SJSA1 (cell line): ENCODE measurements at places on chromosomes 3 and 15. TPM values are rescaled to one million over a fixed set of nuclear protein-coding genes. Genes with fewer than 3 reads are reported as not detected.

DNA sequence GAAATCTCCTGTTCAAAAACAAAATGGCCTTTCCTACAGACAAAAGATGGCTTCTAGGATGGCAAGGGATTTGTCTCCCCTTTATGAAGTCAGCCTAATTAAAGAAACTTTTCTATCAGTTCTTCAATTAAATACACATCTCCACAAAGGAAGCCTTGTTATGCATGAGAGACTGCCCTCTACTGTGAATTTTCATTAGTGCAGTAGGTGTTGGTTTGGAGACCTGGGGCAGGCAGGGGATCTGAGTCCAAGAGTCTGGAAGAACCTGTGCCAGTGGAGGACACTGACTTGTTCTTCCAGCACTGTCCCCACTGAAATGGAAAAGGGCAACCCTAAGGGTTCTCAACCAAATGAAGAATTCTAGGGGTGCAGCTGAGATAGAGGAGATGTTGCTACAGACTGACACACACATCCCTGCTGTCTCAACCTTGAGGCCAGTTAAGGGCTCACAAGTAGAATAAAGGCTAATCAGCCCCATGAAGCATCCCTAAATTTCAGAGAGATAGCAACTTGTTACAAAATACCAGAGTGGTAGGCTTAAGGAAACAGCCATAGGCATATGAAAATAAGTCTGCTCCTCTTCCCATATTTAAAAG lies 174.0 kb upstream of the PRICKLE2 start:
- DNase-seq = peak; percentile 72

Gene CFAP20DC
- 4.8 and 6.1 TPM in 2 replicates for total RNA-seq

GRCh38 chr3:113193288-113193687 lies 18.1 kb upstream of the BOC start:
- DNase-seq = no peak

Gene ROPN1
- not detected in 2 replicates for total RNA-seq

Gene GTF2A2
- total RNA-seq = 111 and 142 TPM in 2 replicates

DNA sequence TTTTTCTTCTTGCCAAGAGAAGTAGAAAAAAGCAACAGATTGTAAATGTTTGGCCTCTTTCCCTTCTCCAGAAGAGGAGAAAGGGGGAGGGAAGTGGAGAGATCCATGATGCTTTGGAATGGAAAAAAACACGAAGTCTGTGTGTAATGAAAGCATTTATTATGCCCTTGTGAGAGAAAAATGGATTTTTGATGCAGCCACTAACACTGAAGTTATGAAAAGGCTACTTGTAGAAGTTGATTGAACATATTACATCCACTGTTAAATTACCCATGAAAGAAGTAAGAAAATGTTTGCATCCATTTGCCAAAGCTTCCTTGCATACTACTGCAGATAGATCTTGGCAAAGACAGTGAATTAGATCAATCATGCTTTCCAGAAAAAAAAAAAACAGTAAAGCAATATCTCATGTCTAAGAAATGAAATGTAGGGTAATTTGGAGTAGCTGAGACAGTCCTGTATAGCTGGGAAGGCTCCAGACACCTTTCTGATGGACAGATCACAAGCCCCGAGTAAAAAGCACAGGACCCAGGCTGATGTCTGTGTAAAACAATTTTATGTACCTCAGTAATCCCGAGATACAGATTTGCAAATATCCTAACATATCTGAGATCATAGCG lies 295.5 kb downstream of the PLOD2 start:
- no peak for DNase-seq

- DNase-seq = no peak
Measured at GRCh38 chr15:25170781-25171110, 216.0 kb downstream of the SNRPN start.

GRCh38 chr15:26970712-26971210 lies at the start of gene GABRG3:
GABRG3 (plus strand) TSS chr15:26971181.
- no peak for DNase-seq

- DNase-seq = no peak
Measured at GRCh38 chr3:36229496-36229895, 150.8 kb upstream of the STAC start.

- DNase-seq = no peak
Measured at GRCh38 chr15:32738666-32739065, 20.9 kb downstream of the GREM1 start.

DNA sequence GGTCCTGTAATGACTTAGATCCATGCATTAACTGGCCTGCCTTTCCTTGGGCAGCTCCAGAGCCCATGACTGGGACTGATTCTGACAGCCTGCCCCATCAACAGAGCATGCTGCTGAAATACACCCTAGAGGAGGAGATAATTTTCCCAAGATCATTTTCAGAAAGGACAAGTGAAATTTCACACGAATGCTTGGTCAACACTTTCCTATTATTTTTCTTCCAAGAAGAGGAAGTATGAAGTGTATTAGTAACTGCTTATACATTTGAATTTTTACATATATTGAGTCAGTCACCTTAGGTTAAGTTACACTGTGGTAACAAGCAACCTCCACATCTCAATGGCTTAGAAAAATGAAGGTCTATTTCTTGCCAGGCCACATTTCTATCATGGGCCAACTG lies 9.7 kb upstream of the NMNAT3 start:
- no peak for DNase-seq

Gene CPN2
- not detected in 2 replicates for total RNA-seq

Gene CFAP44
- 0.82 TPM in 1 of 2 replicates, not detected in the other for total RNA-seq

Gene NOX5
- not detected in 2 replicates for total RNA-seq

- no peak for DNase-seq
Measured at GRCh38 chr3:64675687-64676247, 12.0 kb downstream of the ADAMTS9 start.

DNA sequence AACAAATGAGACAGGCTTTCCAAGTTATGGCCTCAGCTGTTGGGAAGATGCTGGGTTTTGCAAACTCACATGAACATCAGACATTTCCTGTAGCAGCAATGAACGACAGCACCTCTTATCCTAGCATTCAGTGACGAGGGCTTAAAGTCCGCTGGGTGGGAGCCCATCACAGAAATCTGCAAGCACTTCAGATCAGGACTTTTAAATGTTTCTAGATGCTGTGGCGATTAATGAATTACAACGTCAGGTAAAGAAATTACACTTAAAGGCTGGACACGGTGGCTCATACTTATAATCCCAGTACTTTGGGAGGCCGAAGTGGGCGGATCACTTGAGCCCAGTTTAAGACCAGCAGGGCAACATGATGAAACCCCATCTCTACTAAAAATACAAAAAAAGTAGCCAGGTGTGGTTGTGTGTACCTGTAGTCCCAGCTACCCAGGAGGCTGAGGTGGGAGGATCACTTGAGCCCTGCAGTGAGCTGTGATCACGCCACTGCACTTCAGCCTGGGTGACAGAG lies 3.9 kb downstream of the AEN start:
- no peak for DNase-seq

DNA sequence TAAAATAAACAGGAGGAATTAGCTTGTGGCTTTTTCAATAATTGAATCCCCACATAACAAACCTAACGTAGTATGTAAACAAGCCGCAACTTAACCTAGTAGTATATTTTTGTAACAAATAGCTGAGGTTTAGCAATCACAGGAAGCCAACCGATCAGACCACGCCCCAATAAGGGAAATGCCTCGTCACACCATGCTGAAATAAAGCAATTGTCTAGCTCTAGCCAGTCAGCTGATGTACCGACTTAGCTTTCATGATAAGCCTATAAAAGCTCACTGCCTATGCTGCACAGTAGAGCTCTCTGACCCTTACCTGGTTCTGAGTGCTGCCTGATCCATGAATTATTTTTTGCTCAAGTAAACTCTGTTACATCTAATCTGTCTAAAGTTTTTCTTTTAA lies 208.9 kb downstream of the ROBO1 start:
- DNase-seq = no peak

Gene ACKR4
- total RNA-seq = 0.18 TPM in 1 of 2 replicates, not detected in the other

- peak; percentile 51 for DNase-seq
Measured at GRCh38 chr15:95365511-95366107, 964.9 kb upstream of the NR2F2 start.

DNA sequence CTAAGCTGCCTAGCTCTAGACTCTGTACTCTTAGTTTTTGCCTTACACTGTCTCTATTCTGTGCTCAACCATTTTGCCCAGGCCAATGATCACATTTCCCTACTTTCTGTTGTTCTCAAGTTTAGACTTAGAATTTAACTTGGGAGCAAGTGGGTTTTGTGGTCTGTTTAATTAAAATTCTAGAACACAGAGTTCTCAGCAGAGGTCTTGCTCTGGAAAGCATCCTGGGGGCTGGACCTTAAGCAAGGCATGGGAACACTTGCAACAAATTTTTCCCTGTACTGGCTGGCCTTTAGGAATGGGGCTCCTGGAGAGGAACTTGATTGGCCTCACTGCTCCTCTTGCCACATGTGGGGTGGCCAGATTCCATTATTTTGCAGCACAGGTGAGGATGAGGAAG lies 236.3 kb upstream of the LRTM1 start:
- DNase-seq = no peak

GRCh38 chr15:34682674-34683073 lies 72.1 kb downstream of the GJD2 start:
- no peak for DNase-seq

Gene AVEN
- total RNA-seq = 62.7 and 77.4 TPM in 2 replicates

Gene RHO
- total RNA-seq = not detected in 2 replicates

GRCh38 chr3:32837789-32838188 lies 20.0 kb downstream of the TRIM71 start:
- DNase-seq = no peak

Gene LDHAL6B
- not detected in 2 replicates for total RNA-seq

Gene COMMD2
- 62.8 and 70.3 TPM in 2 replicates for total RNA-seq

DNA sequence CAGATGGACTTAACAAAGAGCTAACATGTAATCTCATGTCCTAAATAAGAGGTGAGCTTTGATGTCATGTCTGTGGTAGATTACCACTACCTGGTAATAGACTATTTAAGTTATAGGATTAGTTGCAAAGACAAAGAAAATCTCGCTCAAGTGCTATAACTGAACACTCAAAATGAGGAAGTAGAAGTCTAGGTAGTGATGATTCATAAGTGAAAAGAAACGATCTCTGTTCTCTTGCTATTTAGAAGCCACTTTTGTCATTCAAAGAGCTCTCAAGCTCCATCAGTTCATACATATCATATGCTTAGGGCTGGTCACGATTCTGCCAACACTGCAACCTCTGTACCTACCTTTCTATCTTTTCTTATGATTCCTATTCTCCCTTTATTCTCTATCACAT lies 110.9 kb downstream of the EDEM1 start:
- no peak for DNase-seq

Gene RNF7
- 135 and 150 TPM in 2 replicates for total RNA-seq

DNA sequence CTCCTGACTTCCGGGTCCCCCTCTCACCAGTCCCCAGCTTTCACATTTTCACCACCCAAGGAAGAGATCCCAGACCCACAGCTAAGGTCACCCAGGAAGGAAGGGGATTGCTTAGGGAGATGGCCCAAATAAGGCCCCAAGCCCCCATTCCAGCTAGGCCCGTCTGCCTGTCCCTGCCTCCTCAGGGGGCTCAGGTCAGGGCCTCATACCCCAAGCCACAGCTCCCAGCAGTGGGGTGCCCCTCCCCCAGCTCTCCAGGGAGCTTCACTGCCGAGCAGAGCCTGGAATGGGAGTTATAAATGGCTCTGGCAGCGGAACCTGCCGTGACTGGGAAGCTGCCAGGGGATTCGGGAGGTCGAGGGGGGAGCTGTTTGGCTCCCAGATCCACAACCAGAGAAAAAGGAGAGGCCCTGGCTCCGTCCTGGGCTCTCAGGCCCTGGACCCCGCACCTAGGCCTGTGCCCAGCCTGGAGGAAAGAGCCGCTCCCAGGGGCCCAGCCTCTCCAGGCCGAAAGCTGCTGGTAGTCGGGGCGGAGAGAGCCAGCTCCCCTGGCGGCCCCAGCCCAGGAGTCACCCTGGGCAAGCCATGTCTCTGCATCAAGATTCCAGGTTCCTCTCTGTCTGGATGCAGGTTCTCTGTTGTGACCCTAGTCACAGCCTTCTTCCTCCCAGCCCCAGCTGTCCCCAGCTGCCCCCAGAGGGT lies 550 bp downstream of the CCDC9B start:
- DNase-seq = peak; percentile 81

- no peak for DNase-seq
Measured at GRCh38 chr15:47796830-47797229, 79.5 kb downstream of the SEMA6D start.

DNA sequence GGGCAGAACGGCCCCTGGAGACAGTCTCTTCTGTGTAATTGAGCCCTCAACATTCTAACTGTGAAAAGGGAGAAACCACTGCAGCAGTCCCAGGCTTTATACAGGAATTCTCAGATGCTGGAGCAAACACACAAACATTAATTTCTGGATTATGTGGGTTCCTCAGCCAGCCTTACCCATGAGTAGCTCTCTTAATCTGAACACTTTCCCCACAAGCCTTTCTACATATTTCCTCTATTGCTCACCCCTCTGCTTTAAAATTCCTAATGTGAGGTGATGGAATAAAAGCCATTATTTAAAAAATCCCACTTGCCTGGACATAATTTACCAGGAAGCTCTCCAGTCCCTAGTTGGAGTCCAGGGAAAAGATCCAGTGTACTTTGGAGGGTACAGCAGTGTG lies 139.0 kb downstream of the CTNNB1 start:
- no peak for DNase-seq

Gene AADAC
- total RNA-seq = 0.34 TPM in 2 replicates

GRCh38 chr3:13411186-13411860 lies 8.8 kb downstream of the NUP210 start:
- no peak for DNase-seq

Gene ASB14
- not detected in 2 replicates for total RNA-seq

DNA sequence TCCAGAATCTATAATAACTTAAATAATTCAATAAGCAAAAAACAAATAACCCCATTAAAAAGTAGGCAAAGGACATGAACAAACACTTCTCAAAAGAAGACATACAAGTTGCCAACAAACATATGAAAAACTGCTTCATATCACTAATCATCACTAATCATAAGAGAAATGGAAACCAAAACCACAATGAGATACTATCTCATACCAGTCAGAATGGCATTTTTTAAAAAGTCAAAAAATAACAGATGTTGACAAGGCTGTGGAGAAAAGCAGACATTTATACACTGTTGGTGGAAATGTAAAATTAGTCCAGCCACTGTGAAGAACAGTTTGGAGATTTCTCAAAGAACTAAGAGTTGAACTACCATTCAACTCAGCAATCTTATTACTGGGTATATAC lies 19.5 kb upstream of the ZMAT3 start:
- no peak for DNase-seq

DNA sequence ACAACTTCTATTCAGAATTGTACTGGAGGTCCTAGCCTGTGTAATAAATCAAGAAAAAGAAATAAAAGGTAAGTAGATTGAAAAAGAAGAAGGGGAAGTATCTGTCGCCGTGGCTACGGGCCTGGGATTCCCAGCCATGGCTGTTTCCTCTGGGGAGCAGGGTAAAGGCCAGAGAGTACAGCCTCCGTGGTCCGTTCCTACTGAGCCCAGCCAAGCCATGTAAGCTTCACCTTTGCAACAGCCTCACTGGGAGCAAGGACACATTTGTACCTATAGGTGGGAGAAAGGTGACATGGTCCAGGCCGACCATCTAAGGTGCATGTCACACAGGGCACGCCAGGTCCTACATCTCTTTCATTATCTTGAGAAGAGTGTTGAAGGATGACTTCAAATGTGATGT lies 71.3 kb downstream of the ANP32A start:
- DNase-seq = no peak

GRCh38 chr15:45089712-45090373 lies 24.1 kb downstream of the DUOX2 start:
- no peak for DNase-seq

Gene CLEC3B
- 4.4 and 11.6 TPM in 2 replicates for total RNA-seq

- no peak for DNase-seq
Measured at GRCh38 chr15:67064607-67065530, 533 bp upstream of the SMAD3 start.

- no peak for DNase-seq
Measured at GRCh38 chr3:160400030-160400701, 716 bp downstream of the SMC4 start.
